Smooth muscle cell of the umbilical artery (primary cell): ENCODE measurements at places on chromosomes 12 and 14. TPM values are rescaled to one million over a fixed set of nuclear protein-coding genes. Genes with fewer than 3 reads are reported as not detected.

The PLEK2 gene
- 8.9 and 17.9 TPM in 2 replicates for total RNA-seq

The DEGS2 gene
- total RNA-seq, result not detected in 2 replicates

The FOXN4 gene
- not detected in 2 replicates for total RNA-seq

The KLHL42 gene
- 37.8 and 49.3 TPM in 2 replicates for total RNA-seq

The CORO1C gene
- 168 and 308 TPM in 2 replicates for total RNA-seq

The TAS2R9 gene
- 0.30 and 0.37 TPM in 2 replicates for total RNA-seq

The AICDA gene
- total RNA-seq, result not detected in 2 replicates

The KLRC4 gene
- not detected in 2 replicates for total RNA-seq

The DHRS2 gene
- total RNA-seq, result 1.3 and 3.9 TPM in 2 replicates

The TRHDE gene
- total RNA-seq, result 49.7 and 78.4 TPM in 2 replicates

The STXBP6 gene
- 5.6 and 14.1 TPM in 2 replicates for total RNA-seq

The TSPAN8 gene
- total RNA-seq, result 0.30 TPM in 1 of 2 replicates, not detected in the other

The TAC3 gene
- total RNA-seq, result not detected in 2 replicates

The KRT4 gene
- not detected in 2 replicates for total RNA-seq

The PSEN1 gene
- 48.1 and 49.1 TPM in 2 replicates for total RNA-seq

The ASCL1 gene
- not detected in 2 replicates for total RNA-seq

The B4GALNT1 gene
- total RNA-seq, result 3.3 and 7.1 TPM in 2 replicates

The ASB2 gene
- 2.1 and 4.2 TPM in 2 replicates for total RNA-seq

The LALBA gene
- not detected in 2 replicates for total RNA-seq

The UBC gene
- 1,782 and 1,816 TPM in 2 replicates for total RNA-seq

The KRT71 gene
- total RNA-seq, result not detected in 2 replicates

The NRL gene
- 0.30 and 0.69 TPM in 2 replicates for total RNA-seq

The P2RX2 gene
- not detected in 2 replicates for total RNA-seq

The NKX2-8 gene
- not detected in 2 replicates for total RNA-seq

The DLGAP5 gene
- total RNA-seq, result 3.3 and 23.8 TPM in 2 replicates

The VASH1 gene
- total RNA-seq, result 6.8 and 11.2 TPM in 2 replicates

The FAIM2 gene
- total RNA-seq, result 0.65 and 1.5 TPM in 2 replicates

The ERBB3 gene
- under 0.01 and 0.23 TPM in 2 replicates for total RNA-seq

The SIX6 gene
- total RNA-seq, result not detected in 2 replicates

The PALS1 gene
- 36.8 and 54.3 TPM in 2 replicates for total RNA-seq

The KLRG1 gene
- 0.30 and 1.1 TPM in 2 replicates for total RNA-seq

The ERP27 gene
- not detected in 2 replicates for total RNA-seq

The FAR2 gene
- 0.89 and 4.2 TPM in 2 replicates for total RNA-seq

The ARHGAP9 gene
- total RNA-seq, result 0.14 TPM in 1 of 2 replicates, not detected in the other

The FGF6 gene
- not detected in 2 replicates for total RNA-seq

The PRMT5 gene
- total RNA-seq, result 46.0 and 60.8 TPM in 2 replicates

The ANO4 gene
- total RNA-seq, result 2.0 and 15.7 TPM in 2 replicates

The SERPINA3 gene
- total RNA-seq, result 4.6 and 38.6 TPM in 2 replicates

The KDM5A gene
- total RNA-seq, result 64.4 and 80.5 TPM in 2 replicates

The NCKAP5L gene
- 25.5 and 27.0 TPM in 2 replicates for total RNA-seq

The DNAJC22 gene
- total RNA-seq, result 0.83 and 1.2 TPM in 2 replicates

The MOK gene
- 3.9 and 9.0 TPM in 2 replicates for total RNA-seq

The GRIN2B gene
- total RNA-seq, result under 0.01 and 0.09 TPM in 2 replicates

The YEATS4 gene
- total RNA-seq, result 11.3 and 11.5 TPM in 2 replicates

The DHRS4L2 gene
- 6.7 and 8.3 TPM in 2 replicates for total RNA-seq
